ENCODE measurements at places on chromosomes 7 and 10.

DNA sequence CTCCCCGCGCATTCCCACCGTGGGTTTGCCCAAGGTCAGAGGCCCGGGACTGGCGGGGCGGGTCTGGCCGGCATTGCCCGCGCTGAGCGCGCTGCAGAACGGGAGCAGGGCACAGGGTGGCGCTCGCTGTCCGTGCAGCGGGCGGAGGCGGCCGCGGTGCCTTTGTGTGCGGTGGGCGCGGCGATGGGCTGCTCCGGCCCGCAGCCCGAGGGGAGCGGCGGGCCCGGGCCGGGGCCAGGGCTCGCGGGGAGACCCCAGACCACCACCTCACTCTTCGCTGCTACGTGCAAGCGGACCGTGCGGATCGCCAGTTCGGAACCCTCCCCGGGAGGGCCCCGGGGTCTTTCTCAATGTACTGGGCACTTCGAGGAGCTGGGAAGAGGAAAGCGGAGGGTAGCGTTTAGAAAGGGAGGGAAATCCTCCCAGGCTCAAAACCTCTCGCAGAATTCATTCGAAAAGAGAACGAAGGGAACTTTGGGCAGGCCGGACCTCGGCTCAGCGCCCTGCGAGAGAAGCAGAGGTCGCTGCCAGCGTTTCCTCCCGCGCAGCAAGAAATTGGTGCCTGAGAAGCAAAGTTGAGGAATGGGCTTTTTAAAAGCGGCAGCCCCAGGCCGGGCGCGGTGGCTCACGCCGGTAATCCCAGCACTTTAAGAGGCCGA is 8.5 kb downstream of the SP8 start:
- no peak for DNase-seq

DNA sequence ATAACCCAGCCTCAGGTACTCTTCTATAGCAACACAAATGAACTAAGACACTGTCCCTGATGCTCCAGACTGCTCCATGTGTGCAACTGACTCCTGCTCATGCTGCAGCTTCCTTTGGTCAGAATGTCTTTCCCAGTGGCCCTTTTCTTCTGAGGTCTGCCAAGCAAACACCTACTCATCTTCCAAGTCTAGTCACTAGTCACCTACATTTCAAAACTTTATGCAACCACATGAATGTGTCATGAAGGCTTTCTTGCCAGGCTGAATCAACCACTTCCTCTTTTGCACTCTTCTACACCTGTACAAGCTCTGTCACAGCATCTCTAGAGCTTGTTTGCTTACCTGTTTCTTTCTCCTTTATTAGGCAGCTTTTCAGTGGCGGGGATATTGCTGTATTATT is 75.8 kb downstream of the LSMEM1 start:
- no peak for DNase-seq

GRCh38 chr7:87599336-87599735 is 1.3 kb downstream of the ABCB1 start:
- no peak for DNase-seq

GRCh38 chr7:100369105-100369504 is 4.2 kb upstream of the PILRA start:
- DNase-seq, result no peak

DNA sequence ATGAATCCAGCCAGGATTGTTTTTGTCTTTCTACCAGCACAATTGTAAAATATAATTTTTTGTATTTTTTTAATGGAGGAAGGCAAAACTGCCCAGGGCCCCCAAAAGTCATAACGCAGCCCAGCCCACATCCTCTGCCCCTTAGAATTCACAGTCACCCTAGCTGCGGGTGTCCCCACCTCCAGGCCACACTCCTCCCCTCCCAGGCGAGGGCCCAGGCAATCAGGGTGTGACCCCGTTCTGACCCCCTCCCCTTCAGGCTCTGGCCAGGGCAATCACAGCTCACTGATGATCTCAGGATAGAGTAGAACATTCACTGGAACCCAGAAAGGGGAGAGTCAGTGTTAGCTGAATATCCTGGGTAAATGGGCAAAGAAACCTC is 92.0 kb upstream of the MACROH2A2 start:
- no peak for DNase-seq

DNA sequence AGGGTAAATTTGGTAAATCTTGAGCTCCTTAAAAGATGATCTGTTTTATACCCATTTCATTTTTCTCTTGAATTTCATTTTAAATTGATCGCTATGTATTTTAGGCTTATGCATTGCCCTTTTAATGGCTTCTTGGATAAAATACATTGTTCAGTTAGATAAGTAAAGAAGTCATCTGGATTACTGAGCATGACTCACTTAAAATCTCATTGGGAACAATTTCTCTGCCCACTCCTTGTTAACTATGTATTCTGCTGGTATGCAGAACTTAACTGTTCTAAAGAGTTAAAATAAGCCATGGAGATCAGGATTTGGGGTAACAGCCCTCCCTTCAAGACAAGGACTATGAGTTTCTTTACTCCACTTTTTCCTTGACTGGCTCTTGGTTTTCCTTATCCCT is 134.2 kb downstream of the SND1 start:
- DNase-seq, result no peak

DNA sequence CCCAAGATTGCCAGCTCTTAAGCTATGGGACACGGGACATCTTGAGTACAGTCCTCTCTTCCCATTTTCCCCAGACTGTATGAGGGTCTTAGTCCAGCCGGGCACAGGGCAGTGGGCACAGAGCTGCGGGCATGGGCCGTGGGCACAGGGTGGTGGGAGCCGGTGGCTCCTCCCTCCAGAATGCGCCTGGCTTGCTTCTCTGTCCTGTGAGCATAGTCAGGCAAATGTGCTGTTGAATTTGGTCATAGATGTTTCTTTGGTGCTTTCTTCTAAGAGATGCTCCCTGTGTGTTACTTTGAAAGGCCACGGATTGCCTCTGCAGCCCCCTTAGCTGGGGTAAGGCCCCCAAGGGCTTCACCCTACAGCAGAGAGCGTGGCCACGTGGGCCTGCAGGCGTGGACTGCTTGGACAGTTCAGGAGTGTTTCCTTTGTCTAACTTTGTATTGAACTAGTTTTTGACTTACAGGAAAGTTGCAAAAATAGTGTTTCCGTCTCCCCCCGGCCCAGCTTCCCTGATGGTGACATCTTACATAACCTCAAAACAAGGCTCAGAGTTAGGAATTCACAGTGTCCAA is 24.7 kb downstream of the LRRC27 start:
- DNase-seq, result no peak

DNA sequence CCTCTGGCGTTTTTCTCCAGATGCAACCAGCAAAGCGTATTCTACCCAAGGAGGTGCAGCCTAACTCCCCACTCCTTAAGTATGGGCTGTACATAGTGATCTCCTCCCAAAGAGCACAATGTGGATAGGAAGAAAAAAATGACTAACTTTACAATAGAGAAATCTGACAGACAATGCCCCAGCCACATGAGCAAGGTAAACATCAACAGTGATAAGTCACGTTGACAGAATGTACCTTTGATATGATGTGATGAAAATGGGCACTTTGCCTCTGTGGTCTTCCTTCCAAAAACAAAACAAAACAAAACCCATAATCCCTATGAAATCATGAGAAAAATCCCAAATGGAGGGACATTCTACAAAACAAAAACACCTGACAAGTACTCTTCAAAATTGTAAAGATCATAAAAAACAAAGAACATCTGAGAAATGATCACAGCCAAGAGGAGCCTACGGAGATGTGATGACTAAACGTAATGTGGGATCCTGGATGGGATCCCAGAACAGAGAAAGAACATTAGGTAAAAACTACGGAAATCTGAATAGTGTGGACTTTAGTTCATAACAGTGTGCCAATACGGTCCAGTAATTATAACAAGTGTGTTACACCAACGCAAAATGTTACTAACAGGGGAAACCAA is 50.6 kb downstream of the ABLIM1 start:
- DNase-seq, result no peak

DNA sequence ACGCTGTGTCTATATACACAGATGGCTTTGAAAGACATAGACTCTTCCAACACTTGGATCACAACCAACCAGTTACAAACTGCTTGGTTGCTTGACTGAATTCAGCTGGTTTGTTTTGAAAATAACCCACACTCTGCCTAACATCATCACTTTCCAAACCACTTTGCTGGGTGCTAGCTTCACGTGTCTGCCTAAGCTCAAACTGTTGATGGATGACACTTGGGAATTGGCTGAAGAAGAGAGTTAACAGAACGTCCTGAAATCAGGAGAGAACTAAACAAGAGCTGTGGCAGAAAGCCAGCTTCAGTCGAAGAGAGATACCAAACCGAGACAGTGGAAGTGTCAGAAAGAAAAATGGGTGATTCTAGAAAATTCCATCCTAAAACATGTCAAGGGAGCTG is 420.8 kb upstream of the AUTS2 start:
- no peak for DNase-seq

GRCh38 chr10:72274730-72275350 is 1.1 kb downstream of the DDIT4 start:
- no peak for DNase-seq

GRCh38 chr10:97356918-97357317 is 22.4 kb upstream of the FRAT2 start:
- no peak for DNase-seq

Data from smooth muscle cell of the brain vasculature (primary cell).